Mammary epithelial cell (primary cell): ENCODE measurements at places on chromosomes 3 and 15.

DNA sequence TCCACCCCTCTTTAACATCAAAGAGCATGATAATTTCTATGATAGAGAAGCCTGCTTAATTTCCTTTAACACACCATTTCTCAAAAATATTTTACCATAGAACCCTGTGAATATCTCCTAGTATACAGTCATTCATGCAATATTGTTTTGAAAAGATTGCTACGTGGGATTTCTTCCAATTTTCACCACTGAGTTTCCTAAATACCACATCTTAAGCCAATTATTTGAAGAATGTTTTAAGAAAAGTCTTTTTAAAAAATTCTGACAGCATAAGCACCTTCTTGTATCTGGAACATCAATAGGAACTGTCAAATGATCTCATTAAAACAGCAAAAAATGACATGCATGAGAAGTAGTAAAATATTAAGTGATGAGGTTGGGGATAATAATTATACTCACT is 1126.7 kb downstream of the TUSC7 start:
- no peak for DNase-seq

DNA sequence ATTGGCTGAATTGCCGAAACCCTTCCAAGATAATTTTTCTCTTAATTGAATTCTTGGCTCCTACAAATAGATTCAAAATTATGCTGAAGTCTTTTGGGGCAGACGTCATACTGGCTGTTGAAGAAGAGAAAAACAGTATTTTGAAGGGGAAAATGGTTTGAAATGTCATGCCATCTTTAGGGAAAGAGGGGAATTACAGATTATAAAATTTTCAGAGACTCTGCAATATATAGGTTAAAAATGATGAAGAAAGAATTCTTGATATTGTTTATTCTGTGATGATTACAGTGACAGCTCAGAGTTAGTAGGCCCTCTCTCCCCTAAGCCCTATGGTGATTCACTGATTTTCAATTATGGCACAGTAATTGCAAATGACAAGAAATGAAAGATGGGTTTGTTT is 86.1 kb downstream of the CGNL1 start:
- DNase-seq: peak; percentile 16

- DNase-seq: peak; percentile 25
Observed at GRCh38 chr3:150515210-150515609, 31.1 kb downstream of the SERP1 start.

- peak; percentile 92 for DNase-seq
Observed at GRCh38 chr3:195030791-195031321, 240.1 kb downstream of the XXYLT1 start.

GRCh38 chr3:152235709-152236298 is 32.9 kb upstream of the MBNL1 start:
- peak; percentile 35 for DNase-seq

DNA sequence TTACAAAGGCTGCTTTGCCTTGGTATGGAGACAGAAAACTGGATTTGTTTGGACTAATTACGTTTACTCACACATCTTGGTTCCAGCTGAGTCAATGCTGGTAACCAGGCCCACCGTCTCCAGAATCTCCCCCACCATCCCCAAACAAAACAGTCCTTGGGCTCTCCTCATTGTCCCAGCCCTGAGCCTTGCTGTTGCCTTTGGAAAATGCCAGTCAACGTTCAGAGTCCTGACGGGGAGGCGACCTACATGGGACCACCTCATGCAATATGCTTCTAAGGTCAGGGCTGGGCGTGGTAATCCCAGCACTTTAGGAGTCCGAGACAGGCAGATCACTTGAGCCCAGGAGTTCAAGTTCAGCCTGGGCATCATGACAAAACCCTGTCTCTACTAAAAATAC is 85.2 kb upstream of the IQSEC1 start:
- no peak for DNase-seq

DNA sequence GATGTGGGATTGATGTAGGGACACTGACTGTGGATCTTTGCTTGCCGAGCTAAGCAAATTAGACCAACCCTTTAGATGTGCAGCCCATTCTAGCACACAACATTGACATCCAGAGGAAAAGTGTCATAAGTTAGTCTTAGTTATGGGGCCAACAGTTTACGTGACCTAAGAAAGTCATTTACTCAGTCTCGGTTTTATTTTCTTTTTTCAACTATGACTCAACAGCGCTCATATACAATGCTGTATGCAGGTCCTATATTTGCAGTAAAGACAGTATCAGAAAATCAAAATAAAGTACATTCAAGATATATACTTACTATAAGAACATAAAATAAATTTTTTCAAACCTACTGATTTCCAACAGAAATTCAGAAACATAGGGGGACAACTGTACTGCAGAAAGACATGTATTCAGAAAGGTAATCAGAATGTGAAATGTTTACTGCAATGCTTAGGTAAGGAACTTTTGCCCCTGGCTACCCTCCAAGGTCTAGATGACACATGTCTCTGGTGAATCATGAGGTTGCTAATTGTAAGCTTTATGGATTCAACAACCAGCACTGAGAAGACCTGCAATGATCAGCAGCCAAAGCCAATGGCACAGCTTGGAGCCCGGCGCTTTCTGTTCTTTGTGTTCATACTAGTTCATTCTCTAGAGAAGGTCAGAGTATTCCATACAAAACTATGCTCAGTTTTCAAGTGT is 317.5 kb upstream of the CNTN6 start:
- DNase-seq: peak; percentile 21

- no peak for DNase-seq
Observed at GRCh38 chr15:66715181-66715624, 13.2 kb downstream of the SMAD6 start.

GRCh38 chr3:167187221-167187620 is 192.9 kb downstream of the ZBBX start:
- DNase-seq: no peak
